Fibroblast of skin of right biceps (primary cell): ENCODE measurements at places on chromosomes 2 and 18.

DNA sequence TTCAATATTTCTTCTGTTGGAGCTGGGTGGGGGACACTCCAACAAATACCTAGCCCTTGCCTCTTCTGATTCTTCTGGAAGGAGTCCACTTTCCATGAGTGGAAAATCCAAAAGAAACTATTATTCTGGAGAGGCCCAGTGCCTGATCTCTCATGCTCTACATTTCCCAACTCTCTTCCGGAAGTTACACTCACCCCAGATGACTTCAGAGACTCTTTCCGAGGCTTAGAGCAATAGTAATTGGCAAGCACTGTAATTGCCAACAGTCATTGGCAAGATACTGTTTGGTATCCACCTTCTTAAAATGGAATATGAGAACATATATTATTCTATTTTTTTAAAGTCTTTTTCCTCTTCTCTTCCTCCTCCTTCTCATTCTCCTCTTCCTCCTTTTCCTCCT, 60.5 kb upstream of the CYRIA start:
- DNase-seq = no peak

- DNase-seq = no peak
Observed at GRCh38 chr2:113275556-113276215, 3.0 kb downstream of the PAX8 start.

DNA sequence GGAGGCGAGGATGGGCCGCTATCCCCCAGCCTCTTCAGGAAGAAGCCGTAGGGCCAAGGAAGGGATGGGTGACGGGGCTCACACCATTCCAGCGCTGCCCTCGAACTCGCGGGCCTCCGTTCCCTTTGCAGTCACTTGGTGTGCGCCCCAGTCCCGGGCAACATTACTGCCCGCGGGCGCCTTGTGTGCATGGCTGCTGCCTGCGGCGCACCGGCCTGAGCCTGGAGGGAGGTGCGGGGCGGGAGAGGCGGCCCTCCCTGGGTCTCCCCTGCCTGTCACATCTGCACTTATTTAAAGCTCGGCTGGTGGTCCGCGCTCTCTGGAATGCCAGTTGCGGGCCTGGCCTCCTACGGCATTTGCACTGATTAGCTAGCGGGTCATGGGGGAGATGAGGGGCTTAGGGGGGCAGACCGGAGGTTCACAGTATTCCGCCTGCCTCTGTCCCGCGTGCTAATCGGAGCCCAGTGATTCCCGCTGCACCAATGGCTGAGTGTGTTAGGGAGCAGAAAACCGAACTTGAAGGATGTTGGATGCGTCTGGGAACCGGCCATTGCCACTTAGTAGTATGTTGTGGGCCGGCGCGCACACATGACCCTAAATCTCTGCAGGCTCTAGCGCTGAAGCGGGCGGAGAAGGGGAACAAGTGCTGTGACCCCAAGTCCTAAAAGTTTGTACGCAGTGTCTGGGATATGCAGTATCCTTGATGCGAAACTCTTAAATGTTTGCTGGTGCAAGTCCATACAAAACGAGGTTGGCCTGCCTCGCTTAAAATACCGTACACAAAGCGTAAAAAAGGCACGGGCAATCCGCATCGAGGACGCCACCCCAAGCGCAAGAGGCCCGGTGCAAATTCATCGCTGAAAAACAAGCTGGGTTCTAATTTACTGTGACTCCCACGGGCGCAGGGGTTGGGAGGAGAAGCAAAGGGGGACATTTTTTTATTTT, 161.2 kb upstream of the SIX2 start:
- no peak for DNase-seq

DNA sequence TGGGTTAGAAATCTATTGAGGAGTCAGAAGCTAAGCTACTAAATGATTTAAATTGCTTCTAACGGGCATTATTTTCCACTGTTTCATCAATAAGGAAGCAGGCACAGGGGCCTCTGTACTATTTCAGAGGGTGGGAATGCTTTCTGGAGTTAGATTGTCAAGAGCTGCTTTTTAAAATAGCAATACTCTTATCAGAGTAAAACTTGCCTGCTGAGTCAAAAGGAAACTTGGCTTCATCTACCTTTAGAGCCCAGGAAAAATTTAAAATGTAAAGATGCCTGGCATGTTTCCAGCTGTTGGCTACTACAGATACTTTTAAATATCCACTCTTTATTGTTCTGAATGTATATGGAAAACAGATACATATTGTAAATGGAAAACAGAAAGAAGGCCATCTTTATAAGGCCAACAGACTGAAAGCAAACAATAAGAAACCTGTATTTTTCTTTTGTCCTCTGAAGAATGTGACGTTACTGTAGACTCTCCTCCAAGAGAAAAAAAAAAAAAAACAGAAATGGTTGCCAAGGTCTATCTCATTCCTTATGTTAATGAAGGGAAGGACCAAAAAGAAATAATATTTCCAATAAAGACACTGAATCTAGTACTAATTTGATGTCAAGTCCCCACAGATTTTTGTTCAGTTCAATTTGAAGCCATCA, 79.1 kb downstream of the FIGN start:
- DNase-seq = peak; percentile 29

GRCh38 chr2:16040271-16041010, 100.1 kb downstream of the MYCN start:
- no peak for DNase-seq

DNA sequence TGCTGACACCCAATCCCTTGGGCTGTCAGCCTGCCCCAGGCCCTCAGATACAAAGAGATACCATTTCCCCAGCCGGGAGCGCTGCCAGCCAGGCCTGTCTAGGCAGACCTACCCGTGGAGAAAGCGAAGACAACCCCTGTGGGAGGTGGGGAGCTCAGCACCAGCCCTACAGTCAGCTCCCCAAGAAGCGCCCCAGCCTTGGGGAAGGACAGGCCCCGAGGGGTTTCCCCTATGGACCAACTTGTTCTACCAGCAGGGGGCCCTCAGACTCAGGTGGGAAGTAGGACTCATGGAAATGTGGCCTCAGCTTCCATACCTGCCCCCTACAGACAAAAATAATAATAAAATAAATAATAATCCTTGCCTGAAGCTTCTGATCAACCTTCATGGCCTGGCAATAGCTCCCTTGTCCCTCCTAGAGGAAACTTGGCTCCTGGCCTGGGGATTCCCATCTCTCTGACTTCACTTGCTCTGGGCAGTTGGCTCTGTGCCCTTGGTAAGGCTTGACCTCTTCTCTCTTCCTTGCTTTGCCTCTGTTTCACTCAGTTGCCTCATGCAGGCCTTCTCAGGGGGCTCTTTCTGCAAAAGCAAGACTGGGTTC, 7.0 kb downstream of the SLC35F6 start:
- DNase-seq = peak; percentile 57

- no peak for DNase-seq
Observed at GRCh38 chr2:160043265-160043664, 19.1 kb downstream of the PLA2R1 start.

DNA sequence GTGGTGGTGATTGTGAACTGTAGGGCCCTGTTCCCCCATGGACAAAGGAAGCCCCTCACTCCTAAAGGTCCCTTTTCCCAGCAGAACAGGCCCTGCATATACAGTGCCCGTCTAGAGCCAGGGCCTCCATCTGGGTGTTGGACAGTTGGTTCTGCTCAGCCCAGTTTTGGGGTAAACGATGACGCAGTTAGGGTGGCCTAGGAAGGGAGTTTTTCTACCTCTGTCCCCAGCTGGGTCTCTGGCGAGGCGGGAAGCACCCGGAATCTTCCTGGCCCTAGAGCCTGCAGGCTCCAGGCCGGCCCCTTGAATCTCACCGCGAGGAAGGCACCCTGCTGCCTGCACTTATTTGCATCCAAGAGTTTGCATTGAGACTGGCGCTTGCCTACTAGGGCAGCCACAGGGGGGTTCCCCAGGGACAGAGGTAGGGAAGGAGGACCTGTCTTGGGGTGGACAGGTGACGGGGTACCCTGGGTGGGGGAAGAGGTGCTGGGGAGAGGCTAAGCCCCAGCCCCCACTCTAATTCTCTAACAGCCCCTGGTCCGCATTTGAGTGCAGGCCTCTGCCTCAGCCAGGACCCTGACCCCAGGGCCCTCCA, 529 bp upstream of the MTA3 start:
- peak; percentile 9 for DNase-seq

GRCh38 chr18:23280844-23281243, 145.6 kb downstream of the CABLES1 start:
- DNase-seq = no peak

GRCh38 chr18:71114550-71115210, 825.8 kb downstream of the SOCS6 start:
- no peak for DNase-seq

- no peak for DNase-seq
Observed at GRCh38 chr18:51041677-51042352, 11.8 kb downstream of the SMAD4 start.

DNA sequence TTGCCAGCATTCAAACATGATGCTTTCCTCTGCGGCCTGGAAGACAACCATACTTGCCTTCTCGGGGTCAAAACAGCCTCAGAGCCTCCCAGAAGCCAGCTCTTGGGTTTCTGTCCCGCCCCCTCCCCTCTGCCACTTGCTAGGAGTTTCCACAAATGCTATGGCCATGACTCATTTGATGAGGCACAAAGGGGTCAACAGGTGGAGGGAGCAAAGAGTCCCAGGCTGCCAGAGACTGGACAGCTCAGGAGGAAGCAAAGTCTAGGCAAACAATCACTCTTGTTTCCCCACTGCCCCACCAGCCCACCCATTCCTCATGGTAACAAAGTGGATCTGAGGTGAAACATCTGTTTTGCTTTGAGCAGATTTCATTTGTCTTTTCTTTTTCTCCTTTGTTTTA, 551.1 kb downstream of the TNS1 start:
- peak; percentile 41 for DNase-seq

DNA sequence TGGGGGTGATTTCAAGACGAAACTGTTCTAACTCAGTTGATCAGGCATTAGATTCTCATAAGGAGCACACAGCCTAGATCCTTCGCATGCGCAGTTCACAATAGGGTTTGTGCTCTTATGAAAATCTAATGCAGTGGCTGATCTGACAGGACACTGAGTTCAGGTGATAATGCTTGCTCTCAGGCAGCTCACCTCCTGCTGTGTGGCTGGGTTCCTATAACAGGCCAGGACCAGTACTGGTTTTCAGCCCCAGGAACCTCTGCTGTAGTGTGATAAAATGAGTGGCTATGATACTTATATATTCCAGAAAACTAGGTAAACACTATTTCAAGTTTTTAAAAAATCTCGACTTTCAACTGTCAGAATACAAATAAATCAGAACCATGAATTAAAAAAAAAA, 271.4 kb downstream of the GALNT13 start:
- no peak for DNase-seq

GRCh38 chr2:68519236-68519635, 51.9 kb downstream of the APLF start:
- no peak for DNase-seq

GRCh38 chr2:48693645-48694044, 61.9 kb downstream of the LHCGR start:
- DNase-seq = peak; percentile 46

DNA sequence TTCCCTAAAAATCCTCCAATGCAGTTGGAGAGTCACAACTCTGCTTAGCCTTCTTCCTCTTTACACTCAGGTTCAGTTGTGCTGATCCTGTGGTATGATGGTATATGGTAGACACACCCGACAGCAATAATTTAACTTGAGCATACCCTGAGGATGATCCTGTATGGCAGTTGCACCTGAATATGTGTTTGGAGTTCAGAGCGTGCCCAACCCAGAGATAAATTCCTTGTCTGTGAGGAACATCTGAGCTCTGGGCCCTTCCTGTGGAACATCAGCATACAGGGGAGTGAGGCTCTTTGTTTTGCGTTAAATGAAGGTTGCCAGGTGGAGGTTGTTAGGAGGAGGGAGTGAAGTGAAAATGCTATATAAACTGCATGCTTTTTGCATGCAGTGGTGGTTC, 187.7 kb downstream of the MYO3B start:
- DNase-seq = no peak

DNA sequence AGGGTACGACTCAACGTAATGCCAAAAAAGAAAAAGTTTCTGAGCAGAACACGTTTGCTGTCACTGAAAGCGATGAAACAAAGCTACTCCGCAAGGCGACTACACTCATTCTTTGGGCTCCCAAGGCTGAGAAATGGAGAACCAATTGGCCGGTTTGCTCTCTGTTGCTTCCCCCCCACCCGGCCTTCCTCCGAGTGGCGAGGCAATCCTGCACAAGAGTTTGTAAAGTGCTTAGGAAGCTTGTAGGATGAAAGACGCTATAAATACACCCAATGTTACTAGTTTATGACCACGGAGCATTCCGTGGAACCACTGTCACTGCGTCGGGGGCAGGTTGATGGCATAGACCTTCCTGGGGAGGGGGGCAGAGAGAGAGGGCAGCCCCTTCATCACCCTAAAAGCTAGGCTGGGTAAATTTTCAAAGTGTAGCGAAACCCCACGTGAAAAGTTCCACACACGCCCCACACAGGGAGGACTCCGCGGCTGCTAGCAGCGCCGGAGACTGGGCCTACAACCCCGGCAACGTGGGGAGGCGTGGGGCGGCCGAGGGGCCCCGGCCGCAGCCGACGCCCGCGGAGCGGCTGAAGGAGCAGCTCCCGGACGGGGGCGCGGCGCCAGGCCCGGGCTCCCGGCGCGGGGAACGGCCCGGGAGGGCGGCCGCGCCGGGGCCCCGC, 915 bp downstream of the CUL3 start:
- DNase-seq = peak; percentile 36

- DNase-seq = peak; percentile 98
Observed at GRCh38 chr2:39631718-39632117, 34.0 kb upstream of the TMEM178A start.

DNA sequence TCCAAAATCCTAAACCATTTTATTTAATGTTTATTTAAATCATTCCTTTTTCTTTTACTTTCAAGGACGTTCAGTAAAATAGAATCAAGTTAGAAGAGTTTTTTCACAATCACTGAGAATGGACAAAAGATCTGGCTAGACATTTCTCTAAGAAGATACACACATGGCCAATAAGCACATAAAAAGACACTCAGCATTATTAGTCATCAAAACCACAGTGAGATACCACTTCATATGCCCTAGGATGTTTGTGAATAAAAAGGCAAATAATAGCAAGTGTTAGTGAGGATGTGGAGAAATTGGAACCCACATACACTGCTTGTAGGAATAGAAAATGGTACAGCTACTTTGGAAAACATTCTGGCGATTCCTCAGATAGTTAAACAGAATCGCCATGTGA, 76.1 kb downstream of the RHBDD1 start:
- DNase-seq = peak; percentile 55

GRCh38 chr2:154688373-154688772, 10.1 kb upstream of the KCNJ3 start:
- no peak for DNase-seq

- peak; percentile 74 for DNase-seq
Observed at GRCh38 chr2:80380736-80381135, 76.2 kb upstream of the LRRTM1 start.

GRCh38 chr2:368386-368785, 80.5 kb upstream of the ALKAL2 start:
- no peak for DNase-seq

GRCh38 chr2:55431982-55432627, 12.4 kb upstream of the CCDC88A start:
- peak; percentile 41 for DNase-seq

DNA sequence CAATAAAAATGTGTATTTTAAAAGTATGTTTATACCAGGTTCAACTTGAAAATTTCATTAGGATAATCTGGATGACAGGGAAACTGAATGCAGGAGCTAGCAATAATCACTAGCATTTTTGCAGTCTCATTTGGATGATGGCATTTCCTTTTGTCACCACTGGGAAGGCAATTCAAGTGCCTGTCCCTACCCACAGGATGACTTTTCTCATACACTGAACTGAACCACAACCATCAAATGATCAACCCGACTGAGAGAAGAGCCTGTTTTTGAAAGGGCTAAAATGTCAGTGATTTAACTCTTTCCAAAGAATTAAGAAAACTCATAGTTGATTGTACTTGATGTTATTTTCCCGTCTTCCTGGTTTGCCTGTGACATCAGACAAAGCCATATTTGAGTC, 115.0 kb downstream of the FAM124B start:
- DNase-seq = peak; percentile 28
